ENCODE measurements at places on chromosomes 1 and 21.
A peak's percentile ranks its signal among the peaks of the same experiment; 100 is the strongest.

DNA sequence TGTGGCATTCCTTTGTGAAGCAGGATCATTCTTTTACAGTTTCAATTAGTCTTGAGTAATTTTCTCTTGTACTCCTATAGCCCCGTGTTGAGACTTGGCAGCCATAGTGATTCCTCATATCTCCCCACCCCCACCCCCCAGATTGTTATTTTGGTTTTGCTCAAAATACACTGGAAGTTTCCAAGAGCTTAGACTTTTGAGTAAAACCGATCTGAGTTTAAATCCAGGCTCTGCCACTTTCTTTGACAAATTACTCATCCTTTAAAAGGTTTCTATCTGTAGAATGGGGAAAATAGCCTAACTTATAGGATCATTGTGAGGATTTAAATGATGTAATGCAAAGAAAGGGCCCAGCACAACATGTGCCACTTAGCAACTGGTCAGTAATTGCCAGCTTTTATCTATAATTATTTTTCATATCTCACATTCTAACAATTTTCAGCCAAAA is 53.1 kb upstream of the RC3H1 start:
- no peak for DNase-seq

DNA sequence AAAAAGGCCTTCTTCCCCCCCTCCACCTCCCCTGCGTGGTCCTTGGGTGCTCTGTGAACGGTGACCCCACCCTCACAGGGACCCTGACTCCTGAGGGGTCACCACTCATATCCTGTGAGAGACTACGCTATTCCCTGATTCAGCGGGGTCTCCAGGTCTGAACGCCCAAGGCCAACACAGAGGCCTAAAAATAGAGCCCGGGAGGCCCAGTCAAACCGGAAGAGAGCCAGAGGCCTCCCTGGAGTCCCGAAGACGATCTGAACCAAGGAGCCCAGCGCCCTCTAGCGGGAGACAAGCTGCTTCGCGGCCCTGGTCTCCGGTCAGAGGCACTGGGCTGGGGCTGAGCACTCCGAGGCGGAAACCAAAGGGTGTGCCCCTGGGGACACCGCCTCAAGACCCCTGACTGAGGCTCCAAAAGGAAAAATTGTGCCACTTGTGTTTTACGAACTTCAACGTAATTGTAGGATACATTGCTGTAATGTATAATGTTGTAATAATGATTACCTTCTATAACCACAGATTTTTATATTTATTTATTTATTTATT is 42.4 kb upstream of the PSEN2 start:
- DNase-seq = peak; percentile 92

- no peak for DNase-seq
Observed at GRCh38 chr1:235127732-235128455, 743 bp downstream of the TOMM20 start.

DNA sequence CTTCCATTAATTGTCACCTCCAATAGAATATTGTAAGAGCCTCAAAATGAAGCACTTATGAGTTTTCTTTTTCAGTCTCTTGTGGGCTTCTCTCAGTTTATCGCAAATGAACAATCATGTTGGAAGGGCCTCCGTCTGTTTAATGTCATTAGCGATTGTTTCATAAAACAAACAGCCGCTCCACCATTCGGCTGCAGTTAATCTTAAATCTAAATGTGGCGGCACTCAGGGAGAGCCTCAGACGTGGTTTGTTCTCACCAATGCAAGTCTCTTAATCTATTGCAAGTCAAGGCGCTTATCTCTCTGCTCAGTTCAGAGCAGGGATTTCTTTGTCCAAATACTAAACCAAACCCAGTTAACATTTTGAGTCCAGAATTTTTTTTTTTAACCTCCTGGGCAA is 34.9 kb upstream of the ESRRG start:
- DNase-seq = no peak

DNA sequence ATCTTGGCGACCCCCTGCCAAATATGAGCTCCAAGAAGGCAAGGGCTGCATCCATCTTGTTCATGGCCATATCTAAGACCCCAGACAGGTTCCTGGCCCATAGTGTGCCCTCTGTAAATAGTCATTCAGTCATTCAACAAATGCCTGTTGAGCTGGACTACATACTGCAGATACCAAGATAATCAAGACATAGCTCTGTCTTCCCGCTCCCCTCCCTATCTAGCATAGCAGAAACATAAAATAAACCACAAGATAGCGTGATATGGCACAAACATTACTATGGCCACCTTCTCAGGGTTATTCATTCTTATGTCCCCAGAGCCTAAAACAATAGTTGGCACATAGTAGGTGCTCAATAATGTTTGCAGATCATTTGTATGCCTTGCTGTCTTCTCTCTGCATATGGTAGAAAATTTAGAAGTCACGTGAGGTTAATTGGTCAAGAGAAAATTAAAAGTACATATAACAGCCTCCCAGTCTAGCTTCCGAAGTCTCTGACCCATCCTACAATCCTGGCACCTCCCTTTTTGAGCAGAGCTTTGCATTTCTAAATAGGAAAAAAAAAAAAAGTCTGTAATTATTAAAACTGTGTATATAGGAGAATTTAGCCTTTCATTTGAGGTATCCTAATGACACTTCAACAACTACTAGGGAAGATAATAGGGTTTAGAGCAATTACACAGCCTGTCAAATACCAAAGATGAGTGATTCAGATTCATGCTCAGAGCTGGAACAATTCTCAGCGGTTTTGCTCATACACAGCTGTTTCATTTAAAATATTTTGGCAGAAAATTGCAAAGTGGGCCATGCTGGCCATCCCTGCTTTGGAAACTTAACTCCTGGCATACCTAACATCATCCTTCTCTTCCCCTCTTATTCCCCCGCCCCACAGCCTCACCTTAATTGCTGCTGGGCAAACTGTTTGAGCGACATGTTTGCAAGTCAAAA is 219.0 kb downstream of the KAZN start:
- no peak for DNase-seq

DNA sequence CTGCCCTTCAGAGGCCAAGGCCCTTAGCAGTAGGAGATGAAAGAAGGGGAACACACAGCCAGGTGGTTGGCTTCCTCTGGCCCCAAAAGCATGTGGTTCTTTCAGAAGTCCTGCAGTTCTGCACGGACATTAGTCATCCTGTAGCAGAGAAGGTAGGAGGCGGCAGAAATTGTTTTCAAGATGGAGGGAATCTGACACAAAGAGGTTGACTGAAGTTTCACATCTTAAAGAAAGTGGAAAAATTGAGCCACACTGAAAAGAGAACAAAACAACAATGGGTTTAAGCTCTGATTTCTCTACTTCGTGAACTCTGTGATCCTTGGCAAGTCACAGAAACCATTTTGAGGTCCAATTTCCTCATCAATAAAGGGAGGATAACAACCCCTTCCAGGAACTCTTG is 125.3 kb upstream of the DNAH14 start:
- no peak for DNase-seq

- DNase-seq = no peak
Observed at GRCh38 chr1:36232212-36233095, 8.2 kb downstream of the THRAP3 start.

DNA sequence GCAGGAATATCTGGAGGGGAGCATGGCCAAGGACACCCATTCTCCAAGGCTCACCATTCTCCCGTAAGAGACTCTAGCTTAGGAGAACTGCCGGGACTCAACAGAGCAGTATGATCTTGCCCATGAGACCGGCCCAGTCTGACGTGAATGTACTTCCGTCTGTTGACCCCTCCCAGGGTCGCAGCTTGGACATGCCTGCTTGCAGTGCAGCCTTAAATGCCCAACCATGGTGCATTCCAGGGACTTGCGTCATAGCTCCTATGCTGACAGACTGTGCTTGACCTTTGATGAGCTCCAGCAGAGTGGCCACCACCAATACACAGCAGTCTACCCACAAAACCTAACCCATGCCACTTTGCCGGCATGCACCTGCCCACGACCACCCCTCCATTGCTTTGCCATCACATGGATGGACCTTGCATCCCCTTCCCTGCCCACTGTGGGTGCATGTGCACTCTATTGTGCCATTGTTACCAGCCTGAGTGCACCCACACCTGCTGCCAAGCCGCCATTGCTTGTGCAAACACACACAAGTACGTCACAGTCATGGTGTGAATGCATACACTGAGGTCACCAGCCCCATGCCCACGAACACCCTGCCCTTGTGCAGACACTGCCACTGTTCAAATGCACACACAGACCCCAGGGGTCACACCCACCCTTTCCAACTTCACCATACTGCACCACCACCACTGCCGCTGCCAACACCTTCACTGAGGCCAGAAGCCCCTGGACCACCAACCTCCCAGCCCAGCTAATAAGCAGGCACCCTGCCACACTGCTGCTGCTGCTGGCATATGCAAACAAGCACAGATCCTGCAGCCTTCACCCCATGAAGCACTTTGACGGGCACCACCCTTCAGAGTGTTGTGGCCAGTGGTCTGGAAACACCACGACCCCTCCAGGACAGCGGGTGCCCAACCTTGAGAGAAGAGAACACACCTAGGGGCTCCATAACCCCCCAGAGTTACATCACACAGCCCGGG is 1141.3 kb downstream of the BRINP3 start:
- no peak for DNase-seq
